Progenitor cell of endocrine pancreas (in vitro differentiated cells): ENCODE measurements at places on chromosomes 4 and X. TPM values are rescaled to one million over a fixed set of nuclear protein-coding genes. Genes with fewer than 3 reads are reported as not detected.
A peak's percentile ranks its signal among the peaks of the same experiment; 100 is the strongest.

DNA sequence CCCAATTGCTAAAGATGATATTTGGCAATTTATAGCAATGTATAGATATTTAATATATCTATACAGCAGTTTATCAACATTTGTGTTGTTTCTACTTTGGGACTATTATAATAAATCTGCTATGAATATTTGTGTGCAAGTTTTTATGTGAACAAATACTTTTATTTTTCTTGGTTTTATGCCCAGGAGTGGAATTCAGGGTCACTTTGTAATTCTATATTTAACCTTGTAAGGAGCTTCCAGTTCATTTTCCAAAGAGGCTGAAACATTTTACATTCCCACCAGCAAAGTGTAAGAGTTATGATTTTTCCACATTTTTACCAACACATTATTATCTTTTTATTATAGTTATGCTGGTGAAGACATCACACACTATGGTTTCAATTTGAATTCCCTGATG is 801.3 kb downstream of the PCDH18 start:
- DNase-seq = no peak

GRCh38 chrX:10133980-10134676 is 22.6 kb upstream of the CLCN4 start:
- no peak for DNase-seq

GRCh38 chrX:139932073-139932900 is 566 bp downstream of the ATP11C start:
- peak; percentile 61 for DNase-seq

DNA sequence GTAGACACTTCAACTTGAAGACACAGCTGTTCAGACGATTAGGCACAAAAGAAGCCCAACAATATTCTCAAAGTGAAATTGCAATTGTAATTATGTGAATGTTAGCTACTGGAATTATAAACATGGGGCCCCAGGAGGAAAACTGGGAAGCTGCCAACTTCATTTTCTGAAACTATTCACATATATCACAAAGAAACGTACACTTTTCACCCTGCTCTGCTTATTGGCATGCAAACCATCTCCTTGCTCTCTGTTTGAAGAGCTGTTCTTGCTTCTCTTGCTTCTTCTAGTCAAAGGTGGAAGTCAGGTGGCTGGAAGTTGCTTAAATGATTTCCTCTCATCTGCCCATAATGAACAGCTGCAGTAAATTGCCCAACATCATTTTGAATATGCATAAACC is 320.1 kb downstream of the CFAP299 start:
- no peak for DNase-seq

GRCh38 chr4:169132561-169133305 is 122.7 kb upstream of the CBR4 start:
- no peak for DNase-seq

DNA sequence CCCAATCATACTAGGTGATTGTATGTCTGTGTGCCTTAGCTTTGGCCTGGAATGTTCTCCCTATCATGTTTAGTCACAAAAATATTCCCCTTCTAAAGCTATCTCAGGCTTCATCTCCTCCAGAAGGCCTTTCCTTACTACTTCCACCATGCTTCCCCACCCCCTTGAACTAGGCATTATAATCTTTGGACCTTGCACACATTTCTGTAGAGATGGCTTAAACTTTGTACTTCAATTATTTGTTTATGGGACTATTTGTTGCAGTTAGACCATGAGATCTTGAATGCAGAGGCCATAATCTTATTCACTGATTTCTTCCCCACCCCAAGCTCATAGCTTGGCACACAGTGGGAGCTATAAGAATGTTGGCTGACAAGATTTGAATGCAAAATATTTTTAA is 262.0 kb upstream of the EDA2R start:
- no peak for DNase-seq

GRCh38 chrX:10071451-10072144 is 85.2 kb upstream of the CLCN4 start:
- DNase-seq = no peak

GRCh38 chr4:99885063-99885664 is 9.1 kb downstream of the LAMTOR3 start:
- DNase-seq = no peak

DNA sequence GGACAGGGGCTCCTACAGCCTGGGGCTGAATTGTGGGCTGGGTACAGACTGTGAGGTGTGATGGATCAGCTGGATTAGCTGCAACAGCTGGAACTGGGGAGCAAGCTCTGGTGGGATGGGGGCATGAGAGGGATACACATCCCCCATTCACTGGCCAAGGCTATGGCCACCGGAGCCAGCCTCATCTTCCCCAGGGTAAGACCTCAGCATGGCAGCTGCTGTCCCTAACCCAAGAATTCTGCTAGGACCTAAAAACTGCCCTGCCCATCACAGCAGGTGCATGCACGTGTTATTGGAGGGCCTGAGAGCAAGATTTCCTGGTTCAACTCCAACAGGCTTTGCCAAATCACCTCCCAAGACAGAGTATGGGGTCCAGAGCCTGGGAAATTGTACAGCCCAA is 258.6 kb upstream of the AGTR2 start:
- no peak for DNase-seq

GRCh38 chrX:13764765-13765164 is 30.2 kb downstream of the OFD1 start:
- DNase-seq = no peak

GRCh38 chr4:150323406-150324325 is 245.4 kb downstream of the DCLK2 start:
- no peak for DNase-seq

DNA sequence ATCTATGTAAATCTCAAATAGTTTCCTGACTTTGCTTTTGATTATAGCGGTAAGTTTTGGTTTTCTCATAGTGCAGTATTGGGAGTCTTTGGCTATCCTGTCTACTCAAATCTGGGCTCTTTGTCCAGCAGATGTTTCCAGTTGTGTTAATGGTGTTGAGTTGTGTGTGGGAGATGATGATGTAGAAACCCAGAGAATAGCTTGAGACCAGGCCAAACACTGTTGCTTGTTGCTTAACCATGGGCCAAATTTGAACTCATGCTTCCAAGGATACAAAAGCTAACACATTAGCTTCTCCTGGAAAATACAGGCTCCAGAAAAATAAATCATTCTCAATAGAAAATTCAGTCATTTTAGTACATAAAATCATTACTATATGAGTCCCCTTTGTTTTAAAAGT is 82.6 kb upstream of the GYPA start:
- DNase-seq = no peak

DNA sequence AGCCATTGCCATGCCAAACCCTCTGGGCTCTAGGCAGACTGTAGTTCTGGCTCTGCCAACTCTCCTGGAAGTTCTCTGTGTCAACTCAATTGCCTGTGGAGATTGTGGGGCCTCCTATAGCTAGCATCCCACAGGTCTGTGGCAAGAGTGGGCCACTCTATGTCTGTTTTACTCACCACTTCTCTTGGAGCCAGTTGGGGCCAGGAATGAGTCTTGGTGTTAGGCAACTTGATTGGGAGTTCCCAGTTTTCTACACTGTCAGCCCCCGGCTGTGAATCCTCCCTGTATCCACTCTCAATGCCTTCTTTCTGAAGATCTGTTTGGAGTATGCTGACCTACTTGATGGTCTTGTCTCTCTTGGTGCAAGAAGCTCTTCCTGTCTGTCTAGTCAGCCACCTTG is 48.2 kb upstream of the EPGN start:
- no peak for DNase-seq

DNA sequence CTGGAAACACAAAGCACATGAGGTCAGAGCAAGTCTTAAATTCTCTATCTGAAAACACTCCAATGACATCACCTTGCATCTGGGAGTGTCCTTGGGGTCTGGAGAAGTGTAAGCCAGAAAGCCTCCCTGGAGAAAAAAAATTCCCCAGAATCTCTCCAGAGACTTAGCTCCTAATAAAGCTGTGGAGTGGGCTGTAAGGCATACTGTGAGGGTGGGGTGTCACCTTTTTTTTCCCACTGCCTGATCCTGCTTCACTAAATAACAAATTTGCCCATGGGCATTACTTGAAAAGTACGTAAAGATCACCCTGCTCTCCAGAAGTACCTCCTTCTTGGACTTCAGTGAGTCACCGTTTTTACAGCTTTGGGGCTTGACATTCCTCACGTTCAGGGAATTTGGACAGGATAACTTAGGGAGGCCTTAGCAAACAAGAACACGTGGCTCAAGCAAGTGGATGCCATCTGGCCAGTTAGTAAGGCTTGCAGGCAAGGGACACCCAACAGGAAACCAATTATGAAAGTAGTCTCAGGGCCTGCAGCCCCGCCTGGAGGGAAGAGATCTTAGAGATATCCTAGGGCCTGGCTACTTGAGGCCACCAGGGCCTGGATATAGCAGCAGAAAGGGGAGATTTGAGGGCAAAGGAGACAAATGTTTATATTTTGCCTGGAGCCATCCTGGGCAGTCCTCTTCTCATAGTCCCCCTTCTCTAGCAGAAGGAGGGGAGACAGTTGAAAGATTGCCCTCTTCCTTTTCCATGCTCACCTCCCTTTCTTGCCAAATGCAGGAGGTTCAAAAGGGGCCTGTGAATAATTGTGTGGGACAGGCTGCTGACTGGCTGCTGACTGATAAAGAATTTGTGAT is 60.1 kb upstream of the PLAC1 start:
- no peak for DNase-seq

- DNase-seq = no peak
These were observed 15.0 kb upstream of the ENAM start for GRCh38 chr4:70613306-70614183.

- no peak for DNase-seq
These were observed 7.4 kb upstream of the HS3ST1 start for GRCh38 chr4:11436084-11436483.

GRCh38 chr4:87423317-87424098 is 1.1 kb downstream of the NUDT9 start:
- DNase-seq = no peak

- DNase-seq = no peak
These were observed 1090.9 kb upstream of the INTU start for GRCh38 chr4:126541820-126542219.

GRCh38 chr4:123776267-123776666 is 379.7 kb downstream of the SPRY1 start:
- no peak for DNase-seq

DNA sequence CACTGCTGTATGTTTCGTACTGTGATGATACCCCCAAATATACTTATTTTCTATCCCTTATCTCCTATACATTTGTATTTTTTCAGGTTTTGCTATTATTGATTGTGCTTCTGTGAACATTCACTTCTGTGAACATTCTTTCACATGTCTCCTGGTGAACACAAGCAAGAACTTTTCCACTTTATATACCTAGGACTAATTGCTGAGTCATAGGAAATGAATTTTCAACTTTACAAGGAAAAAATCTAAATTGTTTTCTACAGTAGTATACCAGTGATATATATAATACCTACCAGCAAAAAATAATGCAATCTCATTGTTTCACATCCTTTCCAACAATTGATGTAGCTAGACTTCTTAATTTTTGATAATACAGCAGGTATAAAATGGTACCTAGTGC is 139.5 kb upstream of the MAGEB18 start:
- DNase-seq = no peak

DNA sequence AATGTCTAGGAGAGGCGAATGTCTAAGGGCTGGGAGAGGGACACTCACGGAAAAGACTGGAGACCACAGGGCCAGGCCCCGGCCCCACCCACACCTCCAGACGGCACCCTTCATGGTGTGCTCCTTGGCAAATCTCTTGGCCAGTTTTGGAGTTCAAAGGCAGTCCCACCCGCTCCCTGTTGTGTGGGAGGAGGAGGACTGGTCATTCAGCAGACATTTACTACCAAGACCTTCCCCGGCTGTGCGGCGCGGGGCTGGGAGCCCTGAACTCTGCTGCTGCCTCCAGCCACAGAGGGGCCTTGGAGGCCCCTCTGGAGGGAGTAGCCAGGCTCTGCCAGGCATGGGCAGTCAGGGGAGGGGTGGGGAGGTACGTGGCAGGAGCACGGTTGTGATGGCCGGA is 8.7 kb upstream of the TBC1D14 start:
- no peak for DNase-seq

DNA sequence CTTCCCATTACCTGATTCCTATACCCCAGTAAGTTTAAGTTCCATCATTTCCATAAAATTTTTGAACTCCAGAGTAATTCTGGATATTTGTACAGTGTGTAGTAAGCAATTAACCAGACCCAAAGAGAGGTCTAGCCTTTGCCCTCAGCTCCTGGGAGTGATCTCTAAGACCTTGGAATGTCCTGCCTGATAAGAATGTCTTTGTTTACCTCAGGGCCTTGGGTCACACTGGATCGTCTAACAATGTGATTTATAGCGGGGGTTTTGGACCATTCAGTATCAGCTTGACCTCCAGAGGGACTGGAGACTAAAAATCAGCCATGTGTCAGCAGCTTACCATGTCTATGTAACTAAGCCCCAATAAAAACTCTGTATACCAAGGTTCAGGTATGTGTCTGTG is 330.9 kb upstream of the PPP1R2C start:
- DNase-seq = no peak

DNA sequence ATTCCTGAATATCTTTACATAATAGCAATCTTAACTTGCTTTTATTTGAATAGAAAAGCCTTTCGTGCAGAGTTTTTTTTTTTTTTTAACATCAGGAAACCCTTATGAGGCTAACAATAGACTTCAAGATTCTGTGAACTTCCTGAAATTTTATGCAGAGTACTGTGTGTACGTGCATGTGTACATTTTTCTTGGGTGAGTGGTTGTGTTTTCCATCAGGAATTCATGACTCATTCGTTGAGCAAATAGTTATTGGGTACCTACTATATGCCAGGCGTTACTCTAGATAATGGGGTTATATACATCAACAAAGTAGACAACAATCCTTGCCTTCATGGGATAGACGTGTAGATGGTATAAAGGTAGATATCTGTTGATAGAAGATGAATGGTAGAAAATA is 59.1 kb downstream of the MRPL1 start:
- DNase-seq = no peak

DNA sequence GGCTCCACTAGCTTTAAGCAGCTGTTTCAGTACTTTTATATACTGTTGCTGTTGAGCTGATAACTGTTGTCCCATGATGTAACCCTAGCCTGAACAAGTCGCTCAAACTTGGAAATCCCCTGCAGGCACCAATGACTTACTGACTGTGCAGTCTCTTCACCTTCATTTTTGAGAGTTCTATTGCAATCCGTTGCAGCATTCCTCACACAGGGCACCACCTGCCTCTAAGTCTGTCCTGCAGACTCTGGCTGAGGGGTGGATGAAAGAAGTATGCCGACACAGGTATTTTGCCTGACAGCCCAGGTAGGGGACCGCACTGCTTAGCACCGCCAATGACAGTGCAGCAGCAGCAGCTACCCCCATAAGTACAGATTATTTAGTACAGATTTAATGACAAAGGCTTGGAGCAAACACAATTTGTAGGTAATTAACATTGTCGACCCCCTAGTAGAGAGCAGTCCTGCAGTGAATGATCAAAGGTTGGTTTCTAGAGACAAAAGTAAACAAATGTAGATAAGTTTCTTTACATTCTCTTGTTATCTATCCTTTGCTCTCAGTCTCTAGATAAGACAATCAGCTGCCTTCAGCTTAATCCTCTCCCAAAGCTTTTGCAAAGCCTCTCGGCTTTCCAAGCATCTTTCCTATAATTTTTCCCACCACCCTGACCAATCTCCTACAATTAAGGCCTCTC is 205.0 kb downstream of the PABPC4L start:
- DNase-seq = no peak

- no peak for DNase-seq
These were observed 32.0 kb upstream of the XK start for GRCh38 chrX:37653397-37654085.

The GAGE12E gene
- not detected in 2 replicates for total RNA-seq

The SSX4B gene
- not detected in 2 replicates for total RNA-seq

The SORBS2 gene
- 92.6 and 94.2 TPM in 2 replicates for total RNA-seq

The PPARGC1A gene
- total RNA-seq = 0.93 and 3.7 TPM in 2 replicates

The MGAT4D gene
- total RNA-seq = not detected in 2 replicates

The GAGE12J gene
- not detected in 2 replicates for total RNA-seq

The MGARP gene
- 0.22 TPM in 1 of 2 replicates, not detected in the other for total RNA-seq

The NLGN4X gene
- 43.4 and 45.0 TPM in 2 replicates for total RNA-seq

The TKTL2 gene
- not detected in 2 replicates for total RNA-seq

The HPSE gene
- total RNA-seq = 2.8 and 3.6 TPM in 2 replicates
